RCC 7860 (cell line): ENCODE measurements at places on chromosomes 5 and 9.

- no peak for DNase-seq
Measured at GRCh38 chr9:126989847-126990842, 75.6 kb downstream of the RALGPS1 start.

GRCh38 chr5:107820429-107820828 is 149.7 kb upstream of the EFNA5 start:
- no peak for DNase-seq

DNA sequence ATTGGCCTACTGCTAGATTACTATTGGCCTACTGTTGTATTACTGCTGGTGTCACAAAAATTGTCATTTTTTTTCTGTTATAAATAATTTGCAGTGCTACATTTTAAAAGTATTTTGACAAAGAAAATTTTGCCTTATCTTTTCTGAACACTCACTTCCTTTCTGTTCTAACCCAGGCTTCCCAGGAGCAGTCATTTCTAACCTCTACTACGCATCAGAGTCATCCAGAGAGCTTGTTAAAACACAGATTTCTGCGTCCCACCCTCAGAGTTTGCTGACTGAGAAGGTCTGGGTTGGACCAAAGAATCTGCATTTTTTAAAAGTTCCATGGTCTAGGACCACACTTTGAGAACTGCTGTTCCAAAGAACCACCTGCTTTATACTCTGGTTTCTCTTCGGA is 306.1 kb downstream of the GLIS3 start:
- DNase-seq: no peak

DNA sequence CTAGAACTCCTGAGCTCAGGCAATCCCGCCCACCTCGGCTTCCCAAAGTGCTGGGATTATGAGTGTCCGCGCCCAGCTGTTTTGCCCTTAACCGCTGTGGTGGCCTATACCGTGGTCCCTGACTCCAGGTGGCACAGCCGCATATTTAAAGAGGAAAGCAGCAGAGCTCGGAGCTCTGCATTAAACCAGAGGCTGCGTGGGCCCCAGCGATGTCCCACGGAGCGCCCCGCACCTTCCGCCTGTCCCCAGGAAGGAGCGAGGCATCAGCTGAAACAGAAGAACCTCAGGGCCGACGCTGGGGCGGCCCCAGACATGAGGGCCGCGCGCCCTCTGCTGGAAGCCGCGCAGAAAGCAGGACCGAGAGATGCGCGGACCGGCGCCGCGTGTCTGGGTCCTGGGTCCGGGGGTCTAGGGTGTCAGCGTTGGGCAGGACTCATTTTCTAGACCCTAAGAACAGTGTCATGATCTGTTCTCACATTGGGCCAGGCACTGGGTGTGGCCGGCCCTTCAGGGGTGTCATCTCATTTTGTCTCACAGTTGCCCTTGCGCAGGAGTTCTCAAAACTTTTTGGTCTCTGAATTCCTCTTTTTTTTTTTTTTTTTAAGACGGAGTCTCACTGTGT is 37.7 kb downstream of the LAMC3 start:
- DNase-seq: peak; percentile 34

- DNase-seq: no peak
Measured at GRCh38 chr9:4272126-4272525, 27.7 kb downstream of the GLIS3 start.

DNA sequence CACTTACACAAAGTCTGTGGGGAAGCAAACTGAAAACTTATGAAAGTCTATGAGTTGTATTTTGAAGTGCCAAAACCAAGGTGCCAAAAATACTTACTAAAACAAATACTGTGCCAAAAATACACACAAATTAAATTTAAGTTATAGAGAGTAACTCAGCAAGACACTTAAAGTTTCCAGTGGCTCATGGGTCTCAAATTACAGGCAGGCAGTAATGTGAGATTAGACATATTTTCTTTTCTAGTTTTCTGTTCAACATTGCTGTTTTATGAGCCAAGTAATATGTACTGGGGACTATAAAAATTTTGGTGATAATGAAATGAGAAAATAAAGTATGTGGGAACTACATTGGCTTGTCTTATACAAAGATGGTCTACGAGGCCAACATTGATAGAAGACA is 172.2 kb upstream of the SNX2 start:
- DNase-seq: no peak

- DNase-seq: no peak
Measured at GRCh38 chr5:146815411-146815810, 63.1 kb downstream of the PPP2R2B start.

DNA sequence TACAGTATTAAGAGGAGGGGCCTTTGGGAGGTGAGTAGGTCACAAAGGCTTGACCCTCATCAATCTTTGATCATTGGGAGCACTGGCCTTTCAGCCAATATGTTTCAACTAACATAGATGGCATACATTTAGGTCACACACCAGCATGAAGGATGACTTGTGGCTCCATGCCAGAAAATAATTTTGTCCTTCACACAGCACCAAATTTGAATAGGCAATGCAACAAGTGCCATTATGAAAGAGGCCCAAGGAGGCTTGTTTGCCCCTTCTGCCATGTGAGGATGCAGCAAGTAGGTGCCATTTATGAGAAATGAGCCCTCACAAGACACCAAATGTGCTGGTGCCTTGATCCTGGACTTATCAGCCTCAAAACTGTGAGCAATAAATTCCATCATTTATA is 81.1 kb downstream of the JAKMIP2 start:
- no peak for DNase-seq

GRCh38 chr5:135053989-135054388 is 20.0 kb upstream of the PITX1 start:
- no peak for DNase-seq

DNA sequence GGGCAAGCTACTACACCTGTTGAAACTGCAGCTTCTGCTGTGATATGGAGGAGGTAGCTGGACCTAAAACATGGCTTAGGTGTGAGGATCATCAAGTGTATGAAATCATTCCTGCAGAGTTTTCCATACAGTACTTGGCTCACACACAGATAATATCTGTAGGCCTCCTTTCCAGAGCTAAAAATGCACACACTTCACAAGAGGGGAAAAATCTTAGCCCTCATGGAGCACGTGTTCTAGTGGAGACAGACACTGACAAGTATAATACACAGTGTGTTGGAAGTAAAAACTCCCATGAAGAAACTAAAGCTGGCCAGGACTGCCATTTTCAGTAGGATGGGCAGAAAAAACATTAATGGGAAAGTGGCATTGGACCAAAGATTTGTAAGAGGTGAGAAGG is 216.7 kb downstream of the CTNND2 start:
- DNase-seq: no peak

- no peak for DNase-seq
Measured at GRCh38 chr9:82382887-82383616, 394.5 kb downstream of the SPATA31D1 start.

DNA sequence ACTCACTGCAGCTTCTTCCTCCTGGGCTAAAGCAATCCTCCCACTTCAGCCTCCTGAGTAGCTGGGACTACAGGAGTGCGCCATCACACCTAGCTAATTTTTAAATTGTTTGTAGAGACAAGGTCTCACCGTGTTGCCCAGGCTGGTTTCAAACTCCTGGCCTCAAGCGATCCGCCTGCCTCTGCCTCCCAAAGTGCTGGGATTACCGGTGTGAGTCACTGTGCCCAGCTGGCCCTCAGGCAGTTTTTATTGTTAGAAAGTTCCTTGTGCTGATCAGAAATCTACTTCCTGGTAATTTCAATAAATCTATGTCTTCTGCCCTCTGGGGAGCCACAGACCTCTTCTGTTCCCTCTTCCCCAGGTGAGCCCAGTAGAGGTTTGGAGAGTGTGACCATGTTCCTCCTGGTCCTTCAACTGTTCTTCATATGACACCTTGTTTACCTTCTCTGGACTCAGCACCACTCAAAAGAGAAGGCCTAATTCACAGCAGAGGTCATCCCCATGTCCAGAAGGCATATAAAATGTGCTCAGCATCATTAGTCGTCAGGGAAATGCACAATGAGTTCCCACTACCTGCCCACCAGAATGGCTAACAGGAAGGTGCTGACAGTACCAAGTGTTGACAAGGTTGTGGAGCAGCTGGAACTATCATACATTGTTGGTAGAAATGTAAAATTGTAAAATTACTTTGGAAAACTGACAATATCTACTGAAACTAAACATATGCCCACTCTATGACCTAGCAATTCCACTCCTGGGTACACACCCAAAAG is 10.4 kb downstream of the TMOD1 start:
- DNase-seq: no peak

DNA sequence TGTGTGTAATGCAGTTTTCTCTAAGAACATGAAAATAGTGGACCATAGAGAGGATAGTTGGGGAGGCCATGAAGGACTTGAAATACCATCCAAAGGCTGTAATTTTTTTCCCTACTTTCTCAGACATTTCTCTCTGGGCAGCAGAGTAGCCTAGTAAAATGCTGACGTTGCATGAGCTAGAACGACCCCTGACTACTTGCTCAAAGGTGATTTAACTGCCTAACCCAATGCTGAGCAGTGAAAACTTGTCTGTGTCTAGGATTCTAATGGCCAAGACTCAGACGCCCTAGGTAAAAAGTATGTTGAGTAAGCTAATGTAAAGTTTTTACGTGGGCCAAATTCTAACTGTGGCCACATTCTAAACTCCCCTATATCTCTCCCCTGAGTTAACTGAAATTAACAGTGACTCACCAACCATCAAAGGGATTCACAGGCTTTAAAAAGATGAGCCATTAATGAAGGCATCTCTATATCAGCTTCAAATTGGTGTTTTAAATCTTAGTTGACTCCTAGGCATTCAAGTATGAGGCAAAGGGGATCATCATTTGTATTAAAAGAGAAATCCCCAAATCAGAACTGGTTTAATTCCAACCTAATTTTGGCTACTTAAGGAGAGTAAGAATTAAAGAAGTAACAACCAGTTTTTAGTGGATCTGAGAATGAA is 121.0 kb upstream of the GAS1 start:
- DNase-seq: no peak

DNA sequence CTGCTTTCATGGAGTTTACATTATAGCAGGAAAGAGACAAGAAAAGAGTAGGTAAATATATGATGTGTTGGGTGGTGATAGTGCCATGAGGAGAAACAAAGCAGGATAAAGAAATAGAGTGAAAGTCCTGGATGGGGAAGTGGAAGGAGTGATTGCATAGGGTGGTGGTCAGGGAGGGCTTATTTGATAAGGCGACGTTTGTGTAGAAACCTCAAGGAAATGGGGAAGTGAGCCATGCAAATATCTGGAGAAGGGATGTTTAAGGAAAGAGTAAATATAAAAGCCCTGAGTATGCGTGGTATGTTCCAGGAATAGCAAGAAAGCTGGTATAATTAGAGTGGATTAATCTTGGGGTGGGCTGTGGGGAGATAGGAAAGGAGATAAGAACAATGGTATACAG is 134.7 kb upstream of the SV2C start:
- no peak for DNase-seq

- no peak for DNase-seq
Measured at GRCh38 chr9:90842176-90842777, 40.7 kb downstream of the SYK start.

DNA sequence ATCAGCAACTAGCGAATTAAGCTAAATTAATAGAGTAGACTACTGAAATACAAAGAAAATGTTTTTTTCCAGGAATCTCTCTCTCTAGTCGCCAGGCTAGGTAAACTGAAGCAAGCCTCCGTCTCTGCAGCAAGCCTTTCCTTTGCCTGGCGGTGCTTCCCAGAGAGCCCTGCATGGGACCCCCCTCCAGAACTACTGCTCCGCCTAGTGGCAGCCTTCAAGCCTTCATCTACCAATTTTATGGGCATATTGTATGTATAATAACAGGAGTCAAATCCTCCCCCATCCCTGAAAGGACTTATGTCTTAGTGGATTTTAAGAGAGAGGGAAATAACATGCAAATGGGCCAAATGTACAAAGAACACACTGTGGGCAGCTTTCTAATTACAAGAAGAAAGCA is 241.9 kb downstream of the SAXO1 start:
- DNase-seq: no peak

DNA sequence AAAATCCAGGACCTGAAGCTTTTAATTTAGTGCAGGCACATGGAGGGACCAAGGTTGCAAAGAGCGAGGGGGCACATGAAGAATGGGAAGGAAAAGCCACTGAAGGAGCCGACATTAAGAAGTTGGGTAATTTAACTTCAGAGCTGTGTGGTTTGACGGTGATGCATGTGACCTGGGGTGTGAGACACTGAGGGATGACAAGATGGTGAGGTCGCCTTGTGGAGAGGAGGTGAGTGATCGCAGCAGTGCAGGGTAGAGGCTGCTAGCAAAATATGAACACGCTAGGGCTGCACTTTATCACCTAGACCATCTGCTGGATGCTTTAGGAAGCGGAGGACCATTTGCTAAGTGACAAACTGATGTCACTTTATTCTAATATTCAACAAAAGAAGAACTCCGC is 339.0 kb upstream of the KIF2A start:
- no peak for DNase-seq

- DNase-seq: no peak
Measured at GRCh38 chr5:161023551-161023950, 171.5 kb upstream of the ATP10B start.

- no peak for DNase-seq
Measured at GRCh38 chr5:82097-82496, 9.9 kb upstream of the PLEKHG4B start.

DNA sequence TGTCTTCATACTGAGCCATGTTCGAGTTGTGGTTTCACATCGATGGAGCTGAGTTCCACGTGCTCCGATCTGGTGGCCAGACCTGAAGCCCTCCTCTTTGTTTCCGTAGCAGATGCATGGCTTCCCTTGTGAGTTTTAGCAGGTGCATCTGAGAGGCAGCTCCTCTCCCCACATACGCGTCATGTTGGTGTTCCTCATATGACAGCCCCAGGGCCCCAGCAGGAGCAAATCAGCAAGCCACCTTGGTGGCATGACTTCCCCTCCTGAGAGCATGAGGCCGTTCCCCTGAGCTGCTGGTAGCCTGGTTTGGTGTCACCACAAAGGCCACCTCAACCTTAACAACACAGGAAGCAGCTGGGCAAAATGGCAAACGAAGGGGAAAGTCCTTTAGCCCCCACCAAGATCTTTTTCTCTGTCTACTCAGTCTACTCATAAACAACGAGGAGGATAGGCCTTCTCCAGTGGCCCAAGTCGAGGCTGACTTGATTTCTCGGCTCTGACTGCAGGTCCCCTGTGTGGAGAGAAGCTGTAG is 5.9 kb downstream of the CYFIP2 start:
- DNase-seq: no peak

GRCh38 chr5:89575319-89575718 is 692.3 kb upstream of the MEF2C start:
- DNase-seq: no peak

DNA sequence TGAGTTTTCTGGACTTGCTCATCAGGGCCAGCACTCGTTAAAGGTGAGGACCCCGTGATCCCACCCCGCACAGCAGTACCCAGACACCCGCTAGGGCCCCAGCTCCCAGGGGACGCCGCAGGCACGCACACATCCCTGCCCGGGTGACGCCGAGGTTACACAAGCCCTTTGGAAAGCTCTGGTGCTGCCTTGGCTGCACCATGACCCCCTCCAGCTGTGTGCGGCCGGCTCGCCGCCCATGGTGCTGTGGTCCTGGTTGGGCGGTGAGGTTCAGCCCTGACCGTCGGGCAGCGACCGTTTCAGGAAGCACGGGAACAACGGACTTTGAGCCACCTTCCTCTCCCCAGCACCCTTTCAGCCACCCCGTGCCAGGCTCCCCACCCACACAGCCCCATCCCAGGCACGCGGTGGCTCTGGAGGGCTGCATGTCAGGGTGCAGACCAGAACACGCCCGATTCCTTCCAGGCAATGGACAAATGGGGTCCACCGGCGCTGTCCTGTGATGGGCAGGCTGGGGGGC is 7.5 kb upstream of the SLC12A7 start:
- DNase-seq: no peak
